ENCODE measurements at places on chromosomes 6 and 20.

GRCh38 chr20:35866418-35867202 lies 87.7 kb downstream of the SCAND1 start:
- no peak for DNase-seq

DNA sequence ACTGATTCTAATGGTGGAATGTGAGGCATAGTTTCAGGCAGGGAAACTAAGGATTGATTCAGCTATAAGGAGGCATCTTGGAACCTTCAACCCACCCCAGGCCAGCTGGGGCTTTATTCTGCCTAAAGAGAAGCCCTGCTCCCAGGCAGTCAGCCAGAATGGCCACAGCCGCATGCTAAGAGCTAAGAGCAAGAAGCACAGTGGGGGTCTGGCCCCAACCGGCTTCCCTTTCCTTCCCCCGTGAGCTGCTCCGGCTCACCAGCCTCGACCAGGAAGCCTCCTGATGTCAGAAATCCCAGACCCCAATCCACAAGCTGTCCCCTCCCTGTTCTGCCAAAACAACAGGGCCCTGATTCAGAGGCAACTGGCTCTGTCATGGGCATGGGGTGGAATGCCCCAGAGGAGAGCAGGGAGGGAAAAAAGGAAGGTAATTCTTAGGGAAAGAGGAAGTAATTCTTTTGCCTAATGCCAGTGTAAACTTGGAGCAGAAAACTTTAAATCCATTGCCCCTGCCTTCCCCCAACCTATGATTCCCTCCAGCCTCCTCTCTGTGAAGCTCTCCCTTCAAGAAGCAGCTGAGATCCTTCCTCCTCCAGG lies 6.9 kb downstream of the GRM4 start:
- no peak for DNase-seq

DNA sequence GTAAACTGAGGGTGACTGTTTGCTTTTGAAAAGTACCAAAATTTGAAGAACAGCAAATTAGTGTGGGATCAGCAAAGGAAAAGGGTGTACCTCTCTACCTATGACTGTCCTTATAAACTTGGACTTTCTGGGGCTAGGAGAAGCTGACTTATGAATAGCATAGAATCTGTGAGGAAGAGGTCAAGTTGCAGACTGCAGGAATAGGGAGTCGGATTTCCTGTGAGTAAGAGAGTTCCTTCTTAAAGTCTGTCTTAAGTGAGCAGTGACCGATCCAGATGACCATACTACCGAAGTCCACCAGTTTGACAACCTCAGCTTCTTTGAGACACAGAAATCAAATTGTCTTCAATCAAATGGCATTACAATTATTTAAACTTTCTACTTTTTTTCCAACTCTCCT lies 708.7 kb downstream of the UTRN start:
- DNase-seq: no peak

DNA sequence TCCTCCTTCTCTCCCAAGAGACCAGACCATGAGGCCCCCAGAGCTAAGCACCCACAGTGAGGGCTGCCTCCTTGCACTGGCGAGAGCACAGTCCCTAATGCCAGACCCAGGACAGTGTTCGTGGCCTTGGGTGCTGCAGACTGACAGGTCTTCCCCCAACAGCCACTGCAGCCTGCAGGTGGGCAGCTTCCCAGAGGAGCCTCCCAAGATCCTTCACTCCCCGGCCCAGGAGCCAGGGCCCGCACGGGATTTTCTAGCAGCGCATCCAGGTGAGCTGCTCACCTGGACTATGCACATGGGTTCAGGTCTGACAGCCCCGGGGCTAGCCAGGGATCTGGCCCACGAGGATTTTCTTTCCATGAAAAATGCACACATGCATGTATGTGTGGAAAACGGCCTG lies 41.7 kb downstream of the SUMO4 start:
- DNase-seq: no peak

DNA sequence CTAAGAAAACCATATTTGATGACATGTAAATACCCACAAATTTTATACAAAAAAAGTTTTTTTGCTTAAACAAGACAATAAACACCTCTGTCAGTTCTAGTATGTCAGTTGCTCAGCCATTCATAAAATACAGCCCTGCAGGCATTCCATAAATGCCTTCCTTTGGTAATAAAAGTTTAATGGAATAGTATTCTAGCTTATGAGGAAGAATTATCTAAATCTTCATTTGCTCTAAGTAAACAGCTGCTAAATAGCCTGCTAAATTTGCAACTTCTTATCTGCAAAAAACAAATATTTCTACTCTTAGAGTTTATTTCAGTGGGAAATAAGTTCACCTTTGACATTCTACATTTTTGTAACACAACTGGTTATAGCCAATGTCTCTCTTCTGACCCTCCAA lies 108.8 kb downstream of the SMLR1 start:
- DNase-seq: no peak

DNA sequence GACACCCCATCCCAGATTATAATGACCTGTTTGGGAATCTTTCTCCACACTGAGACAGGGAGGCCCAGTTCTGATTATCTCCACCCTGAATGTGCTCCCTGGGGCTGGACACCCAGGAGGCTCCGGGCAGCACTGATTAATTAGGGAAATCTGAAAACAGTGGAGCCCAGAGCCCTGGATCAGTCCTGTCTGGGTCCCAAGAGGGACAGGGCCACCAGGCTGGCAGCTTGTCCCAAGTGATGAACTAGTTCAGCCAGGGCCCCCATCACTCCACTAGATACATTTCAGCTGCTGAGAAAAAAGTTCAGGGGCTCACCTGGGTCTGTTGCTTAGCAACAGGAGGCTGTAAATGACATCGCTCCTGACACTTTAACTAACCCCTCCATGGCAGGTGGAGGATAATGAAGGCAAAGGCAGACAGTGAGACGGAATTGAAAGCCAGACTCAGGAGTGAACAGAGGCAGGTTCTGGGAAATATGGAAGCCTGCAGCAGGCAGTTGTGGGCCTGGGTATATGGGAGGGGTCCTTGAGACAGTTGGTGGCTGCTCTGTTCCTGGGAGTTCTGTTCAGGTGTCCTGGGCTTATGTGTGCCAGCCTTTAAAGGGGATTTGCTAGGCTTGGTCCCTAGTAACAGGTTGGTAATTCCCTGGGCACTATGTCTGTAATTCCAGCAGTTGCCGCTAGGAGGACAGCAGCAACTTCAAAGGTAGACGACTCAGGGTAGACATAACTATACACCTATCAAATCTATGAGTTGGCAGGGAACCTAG lies 78.3 kb upstream of the CTNNBL1 start:
- DNase-seq: no peak

DNA sequence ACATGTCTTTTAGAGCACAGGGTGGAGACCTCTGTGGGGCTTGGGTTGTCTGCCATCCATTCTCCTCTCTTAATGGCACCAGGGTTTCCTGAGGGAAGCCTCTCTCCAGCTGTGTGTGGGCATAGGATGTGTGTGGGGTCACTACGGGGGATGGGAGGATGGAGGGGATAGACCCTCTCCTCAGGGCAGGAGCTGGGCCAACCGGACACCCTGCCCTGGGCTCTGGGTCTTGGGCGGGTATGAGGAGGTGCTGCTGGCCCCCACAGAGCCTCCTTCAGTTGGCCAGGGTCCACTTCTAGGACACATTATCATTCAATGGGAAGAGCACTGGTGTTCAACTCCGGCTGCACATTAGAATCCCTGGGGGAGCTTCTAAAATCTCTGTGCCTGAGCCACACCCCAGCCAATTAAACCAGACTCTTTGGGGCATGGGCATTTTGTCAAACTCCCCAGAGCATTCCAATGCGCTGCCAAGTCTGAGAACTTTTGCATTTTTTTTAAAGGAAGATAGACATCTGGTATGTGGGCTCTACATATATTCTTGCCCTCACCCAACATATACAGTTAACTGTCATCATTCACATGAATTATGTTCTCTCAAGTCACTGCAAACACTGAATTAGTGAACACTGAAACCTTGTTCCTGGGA lies 38.5 kb downstream of the TRAM2 start:
- no peak for DNase-seq

GRCh38 chr6:127966616-127967015 lies 65.8 kb upstream of the THEMIS start:
- DNase-seq: no peak

- DNase-seq: no peak
Measured at GRCh38 chr6:169188475-169188874, 65.2 kb downstream of the THBS2 start.

GRCh38 chr6:32589596-32590449 lies at the start of gene HLA-DRB1:
Gene HLA-DRB1 (minus strand): TSS chr6:32589848. CDS start chr6:32589742, 106 bp downstream.
- DNase-seq: no peak

- DNase-seq: no peak
Measured at GRCh38 chr20:49646126-49646525, 67.6 kb downstream of the B4GALT5 start.

DNA sequence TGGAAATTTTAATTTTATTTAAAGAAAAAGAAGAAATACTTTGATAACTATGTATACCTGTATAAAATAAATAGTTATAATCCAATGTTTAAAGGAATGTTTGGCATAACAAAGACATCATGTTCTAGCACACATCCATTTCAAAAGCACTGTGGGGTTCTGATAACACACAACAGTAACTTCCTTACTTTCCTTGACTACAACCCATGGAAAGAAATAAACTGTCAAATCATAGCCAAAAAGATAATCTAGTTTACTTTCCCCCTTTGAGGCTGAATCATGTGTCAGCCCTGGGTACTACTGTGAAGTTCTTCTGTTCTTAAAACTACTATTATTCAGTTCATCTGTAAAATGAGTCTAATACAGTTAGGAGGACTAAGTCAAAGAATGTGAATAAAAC lies 61.4 kb upstream of the PKIB start:
- no peak for DNase-seq

- DNase-seq: no peak
Measured at GRCh38 chr20:38129248-38129865, 35.7 kb downstream of the TGM2 start.

DNA sequence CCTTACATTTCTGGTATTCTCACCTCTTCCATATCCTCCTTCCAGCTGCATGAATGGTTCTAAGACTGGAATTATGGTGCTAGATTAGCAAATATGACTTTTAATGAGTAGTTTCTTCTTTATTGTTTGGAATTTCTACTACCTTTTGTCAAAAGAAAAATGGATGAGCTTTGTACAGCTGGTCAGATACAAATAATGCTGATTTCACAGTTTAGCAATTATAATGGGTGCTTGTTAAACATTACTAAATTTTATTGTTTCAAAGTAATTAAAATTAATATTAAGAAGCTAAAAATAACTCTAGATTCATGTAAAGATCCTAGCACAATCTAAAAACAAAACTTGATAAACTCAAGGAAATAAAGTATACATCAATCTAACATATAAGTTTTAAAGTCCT lies 32.3 kb upstream of the BEND6 start:
- DNase-seq: no peak

DNA sequence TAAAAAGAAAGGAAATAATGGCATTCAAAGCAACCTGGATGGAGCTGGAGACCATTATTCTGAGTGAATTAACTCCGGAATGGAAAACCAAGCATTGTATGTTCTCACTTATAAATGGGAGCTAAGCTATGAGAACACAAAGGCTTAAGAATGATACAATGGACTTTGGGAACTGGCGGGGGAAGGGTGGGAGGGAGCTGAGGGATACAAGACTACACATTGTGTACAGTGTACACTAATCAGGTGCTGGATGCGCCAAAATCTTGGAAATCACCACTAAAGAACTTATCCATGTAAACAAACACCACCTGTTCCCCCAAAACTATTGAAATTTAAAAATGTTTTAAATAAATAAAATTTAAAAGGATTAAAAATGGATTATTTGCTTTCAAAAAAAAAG lies 4.1 kb upstream of the HLA-E start:
- DNase-seq: no peak
